ENCODE measurements at places on chromosomes 11 and 22.
A peak's percentile ranks its signal among the peaks of the same experiment; 100 is the strongest.

- DNase-seq: no peak
Measured at GRCh38 chr22:32696089-32696488, 105.4 kb upstream of the TIMP3 start.

GRCh38 chr22:21451545-21452520, 15.4 kb upstream of the TMEM191C start:
- DNase-seq: no peak

DNA sequence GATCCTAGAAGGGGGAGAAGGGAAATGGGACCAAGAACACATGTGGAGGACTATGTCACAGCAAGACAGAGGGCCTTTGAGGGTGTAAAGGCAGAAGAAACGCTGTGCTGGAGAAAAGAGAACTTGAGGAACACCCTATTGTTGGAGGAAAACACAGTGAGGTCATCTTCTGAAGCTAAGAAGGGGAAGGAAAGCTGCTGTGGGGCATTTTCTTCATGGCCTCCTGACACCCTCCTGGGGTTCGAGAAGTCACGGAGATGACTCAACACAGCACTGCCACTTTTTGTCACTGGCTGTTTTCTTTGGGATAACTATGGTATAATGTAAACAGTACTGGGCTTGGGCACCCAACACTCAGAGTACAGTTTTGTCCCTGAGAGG, 492.6 kb upstream of the CADM1 start:
- DNase-seq: no peak

DNA sequence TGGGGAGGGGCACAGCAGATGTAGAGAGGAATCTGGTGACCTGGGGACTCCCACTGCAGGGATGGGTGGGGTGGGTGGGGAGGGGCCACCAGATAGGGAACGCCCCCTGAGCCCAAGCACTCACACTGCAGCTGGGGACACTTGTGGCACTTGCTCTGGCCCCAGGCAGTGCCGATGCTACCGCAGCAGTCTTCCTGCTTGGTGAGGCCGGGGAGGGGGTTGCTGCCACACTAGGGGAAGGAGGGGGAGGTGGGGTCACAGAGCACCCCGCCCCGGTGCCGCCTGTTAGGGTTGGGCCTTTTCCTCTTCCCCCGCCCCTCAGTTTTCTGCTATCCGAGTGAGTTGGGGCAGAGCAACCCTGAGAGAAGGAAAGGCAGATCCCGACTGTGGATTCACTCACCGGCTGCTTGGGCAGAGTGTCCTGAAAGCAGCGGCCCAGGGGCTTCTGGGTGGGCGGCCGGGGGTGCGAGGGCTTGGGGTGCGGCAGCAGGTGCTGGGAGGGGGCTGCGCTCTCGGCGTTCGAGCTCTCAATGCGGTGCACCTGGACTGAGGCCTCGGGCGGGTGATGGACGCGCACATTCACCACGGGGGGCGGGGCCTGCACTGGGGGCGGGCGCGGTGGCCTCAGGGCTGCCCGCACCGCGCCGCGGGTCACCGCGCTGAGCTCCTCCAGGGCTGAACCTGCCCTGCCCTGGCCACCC, 4.7 kb downstream of the LTBP3 start:
- DNase-seq: no peak

GRCh38 chr11:45896422-45896984, 10.6 kb downstream of the FREY1 start:
- no peak for DNase-seq

- peak; percentile 74 for DNase-seq
Measured at GRCh38 chr11:32374261-32374711, 61.1 kb downstream of the WT1 start.

DNA sequence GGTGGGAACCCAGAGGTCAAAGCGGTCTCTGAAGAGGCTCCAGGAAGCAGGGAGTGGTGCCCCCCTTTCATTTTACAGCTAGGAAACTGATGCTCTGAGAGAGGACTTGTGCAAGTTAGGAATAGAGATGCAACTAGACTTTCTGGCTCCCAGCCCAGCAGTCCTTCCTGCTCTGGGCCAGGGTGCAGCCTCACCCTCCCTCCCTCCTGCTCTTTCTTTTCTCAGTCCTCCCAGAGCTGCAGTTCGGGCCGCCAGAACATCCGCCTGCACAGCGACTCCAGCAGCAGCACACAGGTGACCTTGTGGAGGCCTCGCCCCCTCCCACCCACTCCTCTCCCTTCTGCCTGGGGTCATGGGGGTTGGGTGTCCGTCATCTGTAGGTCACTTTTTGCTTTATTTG, 51.5 kb downstream of the LHFPL7 start:
- no peak for DNase-seq

GRCh38 chr11:561148-562003, 606 bp downstream of the RASSF7 start:
- no peak for DNase-seq

DNA sequence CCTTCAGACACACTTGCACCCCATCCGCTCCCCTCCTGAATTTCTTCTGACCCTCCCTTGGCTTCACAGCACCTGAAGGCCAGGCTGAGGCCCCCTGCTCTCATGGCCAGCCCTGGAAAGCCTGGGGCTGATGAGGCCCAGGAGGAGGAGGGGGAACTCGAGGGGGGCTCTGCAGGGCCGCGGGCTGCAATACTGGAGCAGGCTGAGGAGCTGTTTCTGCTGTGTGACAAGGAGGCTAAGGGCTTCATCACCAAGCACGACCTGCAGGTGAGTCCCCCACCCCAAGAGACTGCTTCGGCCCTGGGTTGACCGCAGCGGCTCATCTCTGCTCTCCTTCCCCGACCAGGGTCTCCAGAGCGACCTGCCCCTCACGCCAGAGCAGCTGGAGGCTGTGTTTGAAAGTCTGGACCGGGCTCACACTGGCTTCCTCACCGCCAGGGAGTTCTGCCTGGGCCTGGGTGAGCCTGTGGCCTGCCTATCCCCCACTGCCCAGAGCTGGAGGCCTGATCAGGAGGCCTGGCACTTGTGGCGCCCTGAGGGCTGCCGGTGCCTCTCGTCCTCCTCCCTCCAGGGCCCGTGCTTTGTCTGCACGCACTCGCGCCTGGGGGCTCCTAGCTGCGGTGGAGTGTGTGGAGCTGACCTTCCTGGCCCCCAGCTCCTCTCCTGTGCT, 922 bp downstream of the CRACR2B start:
- no peak for DNase-seq

DNA sequence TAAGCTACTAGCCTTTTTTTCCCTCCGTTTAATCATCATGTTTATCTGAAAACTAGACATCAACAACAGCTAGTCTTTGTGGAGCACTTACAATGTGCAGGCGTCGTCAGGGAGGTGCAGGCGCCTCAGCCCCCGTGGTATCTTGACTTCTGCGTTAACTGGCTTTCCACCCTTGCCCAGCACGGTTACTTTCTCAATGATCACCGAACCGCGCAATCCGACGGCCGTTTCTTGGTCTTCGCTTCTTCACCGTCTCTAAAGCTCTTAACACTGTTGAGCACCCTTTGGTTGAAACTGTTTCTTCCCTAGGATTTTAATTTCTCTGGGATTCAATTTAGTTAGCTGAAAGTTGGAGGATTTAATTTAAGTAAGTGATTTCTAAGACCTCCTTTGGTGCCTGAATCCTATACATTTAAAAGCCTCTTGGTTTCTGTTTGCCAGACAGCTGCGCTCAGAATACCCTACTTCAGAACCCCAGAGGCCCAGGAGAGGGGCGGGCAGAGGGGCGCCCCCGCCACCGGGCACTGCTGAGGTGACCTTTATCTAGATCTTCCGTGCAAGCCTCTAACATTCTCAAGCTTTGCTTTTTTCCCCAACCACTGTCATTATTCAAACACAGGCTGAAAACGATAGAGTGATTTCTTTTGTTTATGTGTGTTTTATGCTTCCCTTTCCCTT, 18.0 kb upstream of the TMEM218 start:
- DNase-seq: no peak

- DNase-seq: no peak
Measured at GRCh38 chr11:17378655-17379054, 9.8 kb downstream of the KCNJ11 start.

DNA sequence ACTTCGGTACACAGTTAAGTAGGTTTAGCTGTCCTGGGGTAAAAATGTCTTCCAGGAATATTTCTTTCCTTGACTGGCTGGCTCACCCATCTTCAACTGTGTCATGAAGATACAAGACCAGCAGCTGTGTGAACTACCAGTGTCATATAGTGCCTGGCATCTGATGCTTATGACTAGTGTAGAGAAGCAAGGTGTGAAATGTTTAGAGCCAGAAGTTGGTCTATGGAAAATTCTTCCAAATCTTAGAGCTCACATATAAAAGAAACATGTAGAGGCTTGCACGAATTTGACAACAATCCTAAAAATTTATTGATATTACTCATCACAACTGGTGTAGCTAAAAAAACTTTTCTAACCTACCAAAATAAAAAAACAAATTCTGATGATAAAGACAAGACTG, 54.4 kb downstream of the ARL14EP start:
- DNase-seq: no peak

GRCh38 chr11:83542861-83543260, 256.7 kb upstream of the CCDC90B start:
- no peak for DNase-seq

Measured in GM13976 (cell line).